ENCODE measurements at places on chromosomes 4 and X.
A peak's percentile ranks its signal among the peaks of the same experiment; 100 is the strongest.

DNA sequence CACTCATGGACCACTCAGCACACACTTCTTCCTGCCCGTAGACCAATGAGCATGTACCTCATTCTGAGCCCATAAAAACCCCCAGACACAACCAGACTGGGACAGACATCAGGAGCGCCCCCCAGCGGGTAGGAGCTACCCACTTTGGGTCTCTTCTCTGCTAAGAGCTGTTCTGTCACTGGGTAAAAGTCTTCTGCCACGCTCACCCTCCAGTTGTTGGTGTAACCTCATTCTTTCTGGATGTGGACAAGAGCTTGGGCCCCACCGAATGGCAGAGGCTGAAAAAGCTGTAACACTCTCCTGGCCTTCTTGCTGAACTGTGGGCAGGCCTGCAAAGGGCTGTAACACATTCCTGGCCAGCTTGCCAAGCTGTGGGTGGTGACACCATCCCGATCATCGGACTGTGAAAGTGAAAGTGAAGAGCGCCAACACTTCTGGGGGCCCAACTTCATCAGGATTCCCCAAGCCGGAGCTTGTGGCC is 137.6 kb downstream of the TECRL start:
- DNase-seq = peak; percentile 64

DNA sequence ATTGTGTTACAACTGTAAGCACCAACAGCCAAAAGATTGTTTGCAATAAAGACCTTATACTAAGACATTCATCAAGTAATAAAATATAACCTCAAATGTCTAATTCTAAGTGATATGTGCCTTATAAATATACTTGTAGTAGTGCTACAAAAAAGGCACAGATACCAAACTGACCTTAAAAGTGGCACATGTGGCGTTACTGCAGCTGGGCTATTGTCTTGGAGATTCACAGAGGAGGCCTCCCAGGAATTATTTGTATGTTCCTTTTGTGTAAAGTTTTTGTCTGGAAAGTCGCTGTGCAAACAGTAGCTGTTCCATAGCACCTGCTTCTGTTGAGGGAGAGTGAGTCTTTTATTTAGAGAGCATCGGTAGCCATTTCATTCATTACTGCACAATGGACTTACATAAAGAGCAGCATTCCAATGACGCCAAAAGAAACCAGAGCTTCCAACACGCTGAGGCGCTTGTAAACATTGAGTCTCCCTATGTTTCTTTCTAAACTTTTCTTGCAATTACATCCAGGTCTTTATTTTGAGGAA is 143.7 kb downstream of the RPA4 start:
- DNase-seq = no peak

DNA sequence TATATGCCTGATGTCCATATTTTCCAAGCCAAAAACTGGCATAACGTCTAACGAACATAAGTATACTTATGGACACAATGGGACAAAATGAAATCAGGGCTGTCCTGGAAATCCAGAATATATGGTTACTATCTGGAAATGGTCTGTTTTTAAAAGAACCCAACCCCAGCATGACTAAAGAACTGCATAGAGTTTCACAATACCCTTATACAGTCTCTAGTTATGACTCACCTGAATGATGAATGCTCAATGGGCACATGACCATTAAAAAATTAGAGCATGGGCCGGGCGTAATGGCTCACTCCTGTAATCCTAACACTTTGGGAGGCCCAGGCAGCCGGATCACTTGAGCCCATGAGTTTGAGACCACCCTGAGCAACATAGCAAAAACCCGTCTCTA is 31.8 kb downstream of the AMMECR1 start:
- no peak for DNase-seq

- no peak for DNase-seq
Measured at GRCh38 chr4:69951602-69952001, 13.9 kb downstream of the CSN2 start.

GRCh38 chrX:129980540-129981199 is 1.8 kb upstream of the BCORL1 start:
- DNase-seq = no peak

DNA sequence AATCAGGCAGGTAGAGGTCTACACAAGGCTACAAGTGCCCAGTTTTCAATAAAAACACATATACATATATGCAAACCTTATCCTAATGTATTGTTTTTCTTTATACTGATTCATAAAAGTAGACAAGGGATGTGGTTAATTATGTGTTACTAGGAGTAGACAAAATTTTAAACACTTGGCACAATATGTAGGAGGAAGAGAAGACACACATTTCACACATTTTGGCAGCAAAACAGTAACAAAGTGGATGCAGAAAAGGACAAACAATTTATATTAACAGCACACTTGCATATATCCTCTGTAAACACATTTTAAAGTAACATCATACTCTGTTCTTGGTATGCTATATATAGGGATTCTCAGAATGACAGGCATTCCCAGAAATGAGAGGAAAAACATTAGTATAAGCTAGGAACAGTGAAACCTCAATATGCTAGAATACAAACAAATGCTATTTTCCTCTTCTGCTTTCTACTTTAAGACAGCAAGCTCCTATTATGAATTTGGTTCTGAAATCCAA is 63.8 kb downstream of the GPRIN3 start:
- no peak for DNase-seq

DNA sequence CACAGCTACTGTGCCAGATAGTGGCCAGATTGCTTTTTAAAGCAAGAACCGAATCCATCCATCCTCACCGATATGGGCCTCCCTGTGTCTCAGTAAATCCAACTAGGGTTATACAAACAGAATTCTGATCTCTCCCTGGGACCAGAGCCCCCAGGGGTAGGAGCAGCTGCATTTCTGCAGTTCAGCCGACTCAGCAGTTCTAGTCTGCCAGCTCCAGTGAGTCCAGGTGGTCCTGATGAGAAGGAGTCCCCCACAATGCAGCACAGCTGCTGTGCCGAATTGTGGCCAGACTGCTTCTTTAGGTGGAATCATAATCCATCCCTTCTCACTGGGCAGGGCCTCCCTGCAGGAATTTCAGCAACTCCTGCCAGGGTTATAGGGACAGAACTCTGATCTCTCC is 532.9 kb downstream of the ACTRT1 start:
- no peak for DNase-seq

DNA sequence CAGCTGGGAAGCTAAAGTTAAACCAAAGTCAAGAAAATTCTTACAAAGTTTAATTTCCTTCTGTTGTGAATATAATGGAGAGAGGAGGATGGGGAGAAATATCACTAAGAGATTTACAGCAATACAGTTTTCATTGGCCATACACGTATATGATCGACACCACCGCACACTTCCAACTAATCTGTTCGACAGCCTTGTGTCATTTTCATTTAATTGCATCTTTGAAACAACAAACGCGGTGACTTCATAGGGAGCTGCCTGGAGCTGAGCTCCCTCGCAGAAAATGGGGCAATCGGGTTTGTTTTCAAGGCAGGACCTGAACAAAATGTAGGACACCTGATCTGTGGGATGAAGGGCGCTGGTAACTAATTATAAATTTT is 1.3 kb downstream of the PTPN13 start:
- DNase-seq = no peak

GRCh38 chrX:77442728-77443127 is 4.5 kb upstream of the FGF16 start:
- no peak for DNase-seq

- DNase-seq = no peak
Measured at GRCh38 chrX:9668537-9668936, 97.1 kb downstream of the GPR143 start.

DNA sequence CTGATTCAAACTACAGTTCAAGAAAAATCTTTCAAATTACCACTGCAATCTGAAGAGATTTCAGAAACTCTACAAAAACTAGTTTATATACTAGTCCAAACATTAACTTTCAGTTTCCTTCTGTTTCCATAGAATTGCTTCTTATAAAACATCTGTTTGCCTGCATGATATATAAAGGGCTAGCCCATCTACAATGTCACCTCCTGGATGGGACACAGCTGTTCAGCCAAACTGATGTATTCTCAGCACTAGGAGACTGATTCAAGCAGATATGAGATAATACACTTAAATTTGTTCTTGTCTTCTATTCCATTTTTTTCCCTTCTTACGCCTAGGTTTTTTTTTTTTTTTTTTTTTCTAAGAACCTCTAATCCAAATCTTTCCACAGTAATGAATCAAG is 1569.7 kb upstream of the IGFBP7 start:
- no peak for DNase-seq

- DNase-seq = no peak
Measured at GRCh38 chrX:24148535-24149350, 786 bp upstream of the ZFX start.
